ENCODE measurements at places on chromosomes 11 and 22. TPM values are rescaled to one million over a fixed set of nuclear protein-coding genes. Genes with fewer than 3 reads are reported as not detected.

CCDC134 gene
- total RNA-seq = 17.4 TPM

CASP12 gene
- not detected for total RNA-seq

DEPDC7 gene
- total RNA-seq = 0.82 TPM

MS4A7 gene
- not detected for total RNA-seq

SLC22A9 gene
- total RNA-seq = not detected

GRCh38 chr11:17770917-17771316, 36.3 kb downstream of the KCNC1 start:
- DNase-seq = no peak
- H3K36me3 ChIP-seq = no peaks in the 10 kb centered on the region
- H3K27ac ChIP-seq = no peak overlapping the region
- no peaks in the 10 kb centered on the region for H3K4me1 ChIP-seq

GRCh38 chr22:33578752-33579151, 341.5 kb downstream of the LARGE1 start:
- no peak overlapping the region for H3K27ac ChIP-seq
- no peaks in the 10 kb centered on the region for H3K4me1 ChIP-seq
- no peaks in the 10 kb centered on the region for H3K36me3 ChIP-seq
- H3K27me3 ChIP-seq = no peaks in the 10 kb centered on the region
- no peak overlapping the region for H3K4me3 ChIP-seq
- DNase-seq = no peak

DNA sequence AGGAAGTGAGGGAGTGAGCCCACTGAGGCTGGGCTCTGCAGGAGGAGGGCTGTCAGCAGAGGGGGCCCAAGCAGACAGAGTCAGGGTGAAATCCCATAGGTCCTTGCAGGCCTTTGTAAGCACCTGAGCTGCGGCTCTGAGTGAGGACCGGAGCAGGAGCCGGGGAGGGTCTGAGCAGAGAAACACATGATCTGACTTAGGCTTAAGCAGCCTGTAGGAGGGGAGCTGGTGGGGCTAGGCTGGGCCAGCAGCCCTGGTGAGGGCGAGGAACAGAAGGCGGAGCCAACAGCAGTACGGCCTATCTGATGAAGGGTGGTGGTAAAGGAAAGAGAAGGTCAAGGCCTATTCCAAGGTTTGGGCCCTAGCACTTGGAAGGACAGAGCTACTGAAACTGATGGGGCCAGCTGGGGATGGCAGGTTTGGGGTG, 26.9 kb upstream of the CBX7 start:
- DNase-seq = no peak
- H3K4me3 ChIP-seq = no peak overlapping the region
- no peaks in the 10 kb centered on the region for H3K36me3 ChIP-seq
- H3K4me1 ChIP-seq = peaks cover 10% of the 10 kb centered on the region

DNA sequence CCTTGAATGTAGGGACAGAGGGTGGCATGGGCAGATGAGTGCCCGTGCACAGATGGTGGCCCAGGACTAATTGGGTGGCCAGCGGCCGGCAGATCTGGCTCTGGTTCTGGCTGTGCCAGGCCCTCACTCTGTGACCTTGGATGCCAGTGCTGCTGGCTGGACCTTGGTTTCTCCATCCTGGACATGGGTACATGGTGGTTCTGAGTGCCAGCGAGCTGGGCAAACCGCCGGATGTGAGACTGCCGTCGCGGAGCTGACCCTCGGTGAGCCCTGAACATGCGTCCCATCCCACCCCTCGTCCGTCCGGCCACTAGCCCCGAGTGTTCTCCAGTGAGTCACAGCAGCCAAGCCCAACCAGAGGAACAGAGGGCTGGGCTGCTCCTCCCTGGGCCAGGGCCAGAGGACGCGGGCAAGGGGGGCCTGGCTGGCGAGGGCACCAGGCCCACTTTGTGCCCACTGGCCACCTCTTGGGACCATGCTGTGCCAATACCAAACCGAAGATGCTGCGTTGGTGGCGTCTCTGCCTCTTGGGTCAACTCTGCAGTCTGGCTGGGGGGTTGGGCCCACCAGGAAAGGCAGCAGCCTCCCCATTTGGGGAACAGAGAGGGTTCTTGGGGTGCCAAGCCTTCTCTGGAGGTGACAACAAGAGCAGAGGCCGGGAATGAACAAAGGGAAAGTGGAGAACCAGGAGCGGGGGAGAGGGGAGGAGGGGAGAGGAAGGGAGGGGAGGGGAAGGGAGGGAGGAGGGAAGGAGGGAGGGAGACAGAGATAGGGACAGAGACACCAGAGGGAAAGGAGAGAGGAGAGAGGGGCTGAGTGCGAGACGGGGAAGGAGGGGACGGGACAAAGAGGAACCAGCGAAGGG, 10.7 kb downstream of the LSP1 start:
- peaks cover 4% of the 10 kb centered on the region for H3K4me1 ChIP-seq
- no peaks in the 10 kb centered on the region for H3K27me3 ChIP-seq
- H3K36me3 ChIP-seq = peaks cover 15% of the 10 kb centered on the region
- H3K27ac ChIP-seq = no peak overlapping the region
- H3K4me3 ChIP-seq = no peak overlapping the region
- DNase-seq = no peak

DNA sequence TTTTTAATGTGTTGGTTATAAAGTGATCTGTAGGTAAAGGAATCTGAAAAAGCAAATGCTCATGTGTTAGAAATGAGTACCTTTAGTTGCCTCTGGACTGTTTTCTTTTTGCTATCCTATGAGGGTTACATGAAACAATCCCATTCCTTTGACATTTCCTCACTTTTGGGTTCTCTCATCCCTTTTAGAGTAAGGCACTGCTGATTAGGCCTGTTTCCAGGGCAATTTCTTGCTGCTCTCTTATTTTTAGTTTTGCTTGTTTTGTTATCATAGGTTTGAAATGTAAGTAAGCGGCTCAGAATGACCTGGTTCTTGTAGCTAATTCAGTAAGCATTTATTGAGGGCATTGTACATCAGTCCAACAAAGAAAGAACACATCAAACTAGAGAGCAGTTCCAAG, 138.9 kb downstream of the DDX10 start:
- no peak overlapping the region for H3K4me3 ChIP-seq
- no peak for DNase-seq
- H3K4me1 ChIP-seq = peaks cover 3% of the 10 kb centered on the region
- no peak overlapping the region for H3K27ac ChIP-seq

DNA sequence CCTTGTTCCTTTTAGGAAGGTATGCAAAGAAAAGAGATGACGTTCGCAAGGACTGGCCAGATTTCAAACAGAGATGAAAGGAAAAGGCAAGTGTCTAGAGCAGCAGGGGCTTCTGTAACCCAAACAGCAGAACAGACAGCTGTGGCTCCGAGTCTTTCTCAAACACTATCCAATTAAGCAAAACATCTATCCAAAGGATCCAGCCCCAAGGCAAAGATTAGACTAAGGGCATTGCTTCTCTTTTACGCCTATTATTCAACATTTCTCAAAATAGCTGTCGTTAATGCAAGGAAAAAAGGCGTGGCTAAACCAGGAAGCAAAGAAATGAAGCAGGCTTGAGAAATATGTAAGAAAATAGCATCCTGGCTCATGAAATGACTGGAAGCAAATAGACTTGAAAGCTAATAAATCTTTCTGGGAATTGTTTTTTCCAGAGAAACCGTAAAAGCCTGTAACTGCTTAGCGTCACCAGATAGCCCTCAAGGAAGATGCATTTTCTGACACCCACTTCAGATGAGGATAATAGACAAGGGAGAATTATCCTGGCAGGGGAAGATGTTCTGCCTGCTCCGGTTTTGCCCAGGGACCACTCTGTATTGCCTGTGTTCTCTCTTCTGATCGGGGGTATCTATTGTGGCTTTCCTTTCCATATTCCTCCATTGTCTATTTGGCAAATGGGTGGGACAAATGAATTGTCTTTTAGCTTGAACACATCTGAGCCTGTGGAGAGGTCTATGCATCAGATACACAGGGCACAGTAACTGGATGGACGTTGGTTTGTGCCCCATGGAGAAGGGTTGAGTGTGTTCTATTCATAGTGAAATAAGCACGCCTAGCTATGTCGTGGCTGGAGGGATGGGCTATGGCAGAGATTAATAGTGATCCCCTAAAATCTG, 20.2 kb downstream of the C11orf96 start:
- H3K4me1 ChIP-seq = no peaks in the 10 kb centered on the region
- no peak overlapping the region for H3K4me3 ChIP-seq
- peaks cover 28% of the 10 kb centered on the region for H3K27me3 ChIP-seq
- H3K27ac ChIP-seq = no peak overlapping the region
- H3K36me3 ChIP-seq = no peaks in the 10 kb centered on the region

GRCh38 chr11:9875862-9876261, 212.0 kb downstream of the SWAP70 start:
- no peak overlapping the region for H3K27ac ChIP-seq
- no peak overlapping the region for H3K4me3 ChIP-seq
- H3K36me3 ChIP-seq = no peaks in the 10 kb centered on the region
- no peaks in the 10 kb centered on the region for H3K27me3 ChIP-seq
- DNase-seq = no peak

DNA sequence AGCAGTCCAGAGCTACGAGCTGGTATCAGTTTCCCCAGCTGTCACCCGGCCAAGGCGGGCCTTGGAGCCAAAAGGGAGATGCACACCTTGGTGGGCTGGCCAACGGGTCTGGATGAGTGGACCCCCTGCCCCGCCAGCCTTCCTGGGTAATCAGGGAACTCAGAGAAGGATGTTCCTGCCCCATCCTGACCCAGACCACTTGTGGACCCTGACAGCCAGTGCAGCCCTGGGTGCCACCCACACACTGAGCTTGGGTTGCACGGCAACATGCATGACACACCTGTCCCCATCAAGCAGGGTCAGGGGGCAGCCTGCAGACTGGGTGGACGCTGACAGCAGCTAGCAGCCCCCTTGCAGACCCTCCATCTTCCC, 8.6 kb downstream of the SLC25A1 start:
- peak overlapping the region; percentile 98 for H3K4me3 ChIP-seq
- peaks cover 29% of the 10 kb centered on the region for H3K27me3 ChIP-seq
- DNase-seq = no peak
- H3K4me1 ChIP-seq = peaks cover 21% of the 10 kb centered on the region
- no peak overlapping the region for H3K27ac ChIP-seq

- no peak overlapping the region for H3K27ac ChIP-seq
- H3K36me3 ChIP-seq = no peaks in the 10 kb centered on the region
- DNase-seq = no peak
- peaks cover 3% of the 10 kb centered on the region for H3K4me1 ChIP-seq
- H3K4me3 ChIP-seq = no peak overlapping the region
Observed at GRCh38 chr22:40009951-40010671, 15.4 kb downstream of the FAM83F start.

DNA sequence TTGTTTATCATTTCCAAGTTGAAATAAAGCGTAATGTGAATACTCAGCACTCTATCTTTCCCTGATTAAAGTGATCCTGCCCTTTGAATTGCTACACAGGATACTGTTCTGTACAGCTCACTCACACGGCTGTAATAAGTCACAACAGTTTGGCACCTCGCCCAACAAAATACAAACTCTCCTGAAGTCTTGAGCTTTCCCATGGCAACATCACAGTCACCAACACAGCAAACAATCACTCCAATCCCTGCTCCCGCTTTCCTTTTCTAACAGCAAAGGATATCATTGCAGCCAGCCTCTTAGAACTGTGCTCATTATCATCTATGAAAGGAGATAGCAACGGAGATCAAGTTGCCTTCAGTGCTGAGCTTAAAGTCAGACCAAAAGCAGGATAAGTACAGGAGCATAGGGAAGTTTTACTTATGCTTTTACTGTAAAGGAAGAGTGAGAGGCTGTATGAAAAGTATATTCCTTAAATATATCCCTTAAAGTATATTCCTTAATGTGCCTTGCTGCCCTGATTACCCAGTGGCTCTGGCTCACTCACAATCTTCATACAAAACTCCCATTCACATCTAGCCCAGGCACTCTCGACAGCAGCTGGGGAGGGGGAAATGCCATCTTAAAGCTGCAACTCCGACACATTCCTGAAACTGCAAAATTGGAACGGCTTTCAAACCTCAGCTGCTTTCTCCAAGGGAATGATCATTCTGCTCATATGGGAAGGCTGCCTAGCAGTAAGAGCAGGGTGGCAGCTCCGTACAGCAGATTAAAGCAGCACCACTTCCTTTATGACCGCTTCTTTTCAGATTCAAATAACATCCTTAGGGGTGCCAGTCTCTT, 35.8 kb downstream of the MAML2 start:
- H3K27me3 ChIP-seq = no peaks in the 10 kb centered on the region
- peak overlapping the region; percentile 38 for H3K27ac ChIP-seq
- peaks cover 21% of the 10 kb centered on the region for H3K36me3 ChIP-seq
- H3K4me1 ChIP-seq = peaks cover 56% of the 10 kb centered on the region
- H3K4me3 ChIP-seq = peak overlapping the region; percentile 28
- DNase-seq = no peak

DNA sequence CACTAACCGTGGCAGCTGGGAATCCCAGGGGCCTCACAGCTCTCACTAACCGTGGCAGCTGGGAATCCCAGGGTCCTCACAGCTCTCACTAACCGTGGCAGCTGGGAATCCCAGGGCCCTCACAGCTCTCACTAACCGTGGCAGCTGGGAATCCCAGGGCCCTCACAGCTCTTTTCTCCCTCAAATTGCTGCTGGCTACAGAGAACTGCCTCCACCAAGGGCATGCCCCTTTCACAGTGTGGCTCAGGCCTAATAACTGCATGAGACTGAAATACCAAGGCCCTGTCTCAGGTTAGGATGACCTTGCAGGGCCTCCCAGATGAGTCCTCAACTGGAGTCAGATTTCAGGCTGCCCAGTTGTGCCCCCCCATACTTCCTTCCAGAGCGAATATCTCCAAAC, 35.1 kb upstream of the GGTLC2 start:
- no peak for DNase-seq
- peaks cover 2% of the 10 kb centered on the region for H3K27me3 ChIP-seq
- no peaks in the 10 kb centered on the region for H3K36me3 ChIP-seq
- no peaks in the 10 kb centered on the region for H3K4me1 ChIP-seq

DNA sequence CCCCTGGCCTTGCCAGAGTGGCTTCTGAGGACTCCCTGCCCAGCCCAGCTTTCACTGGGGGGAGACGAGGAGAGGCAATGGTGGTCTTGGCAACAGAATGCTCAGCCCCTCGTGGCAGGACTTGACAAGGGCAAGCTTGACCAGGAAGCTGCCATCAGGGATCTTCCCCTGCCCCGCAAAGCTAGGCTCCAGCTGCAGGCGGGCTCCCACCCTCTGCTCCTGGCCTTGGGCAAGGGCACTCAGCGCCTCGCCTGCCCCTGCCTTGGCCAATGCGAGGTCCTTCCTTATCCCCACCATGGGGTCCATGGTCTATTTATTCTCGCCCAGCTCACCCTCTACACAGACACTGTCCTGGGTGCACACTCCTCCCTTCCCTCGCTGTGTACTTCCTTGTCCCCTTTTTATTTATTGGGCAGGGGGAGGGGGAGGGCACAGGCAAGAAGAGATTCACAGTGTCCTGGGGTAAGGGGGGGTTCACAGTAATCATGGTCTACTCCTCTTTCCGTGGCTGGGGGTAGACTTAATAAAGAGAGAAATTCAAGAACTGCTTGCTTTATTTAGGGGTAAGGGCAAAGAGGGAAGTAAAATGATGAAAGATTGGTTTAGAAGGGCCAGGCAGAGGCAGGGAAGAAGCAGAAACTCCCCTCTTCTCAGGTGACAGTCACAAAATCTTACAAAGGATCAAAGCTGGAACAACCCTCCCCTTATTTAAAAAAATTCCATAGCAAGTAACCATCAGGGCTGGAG, 1.6 kb downstream of the GPHA2 start:
- no peak overlapping the region for H3K4me3 ChIP-seq
- H3K36me3 ChIP-seq = peaks cover 13% of the 10 kb centered on the region
- no peak overlapping the region for H3K27ac ChIP-seq
- H3K27me3 ChIP-seq = peaks cover 3% of the 10 kb centered on the region
- no peak for DNase-seq
